ENCODE measurements at places on chromosomes 1 and 21.

DNA sequence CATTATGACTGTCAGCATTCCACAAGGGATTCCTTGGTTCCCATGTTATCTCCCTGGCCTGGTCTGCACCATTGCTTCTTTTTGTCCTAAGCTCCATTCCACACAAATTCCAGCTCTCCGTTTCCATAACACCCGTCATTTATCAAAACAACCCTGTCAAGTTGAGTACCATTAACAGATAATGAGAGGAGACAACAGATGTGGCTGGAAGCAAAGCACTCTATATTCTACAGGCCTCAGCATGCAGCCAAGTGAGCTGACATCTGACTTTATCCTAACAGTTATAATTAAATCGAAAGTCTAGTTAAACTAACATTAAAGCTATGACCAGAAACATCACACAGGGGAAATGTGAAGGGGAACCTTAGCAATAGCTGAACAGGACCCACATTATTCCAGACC, 110.4 kb downstream of the RERE start:
- peak; percentile 30 for DNase-seq

GRCh38 chr21:31501926-31502325, 157.6 kb upstream of the SOD1 start:
- DNase-seq, result no peak

- DNase-seq, result peak; percentile 84
Observed at GRCh38 chr1:23198373-23198772, 18.9 kb downstream of the HTR1D start.

DNA sequence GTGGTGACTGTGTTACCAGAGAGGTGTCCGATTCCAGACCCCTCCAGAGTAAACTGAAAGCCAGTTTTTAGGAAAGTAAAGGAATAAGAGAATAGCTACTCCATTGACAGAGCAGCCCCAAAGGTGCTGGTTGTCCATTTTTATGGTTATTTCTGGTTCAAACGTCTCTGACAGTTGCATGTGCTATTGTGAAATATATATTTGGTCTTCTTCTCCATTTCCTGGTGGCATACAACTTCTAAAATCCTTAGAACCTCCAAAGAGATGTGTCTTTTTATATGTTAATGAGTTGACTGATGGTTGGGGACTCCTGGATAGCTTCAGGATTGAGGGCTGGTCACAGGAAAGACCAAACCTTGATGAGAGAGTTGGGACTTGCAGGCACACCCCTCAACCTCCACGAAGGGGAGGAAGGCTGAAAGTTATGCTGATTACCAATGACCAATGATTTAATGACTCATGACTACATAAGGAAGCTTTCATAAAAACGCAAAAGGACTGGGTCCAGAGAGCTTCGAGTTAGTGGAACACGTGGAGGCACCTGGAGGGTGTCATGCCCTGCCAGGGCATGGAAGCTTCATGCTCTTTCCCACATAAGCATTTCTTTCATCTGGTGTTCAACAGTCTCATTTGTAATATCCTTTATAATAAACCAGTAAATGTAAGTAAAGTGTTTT, 100.7 kb downstream of the SLC16A1 start:
- no peak for DNase-seq

- no peak for DNase-seq
Observed at GRCh38 chr1:66282343-66282852, 251.6 kb upstream of the SGIP1 start.

- no peak for DNase-seq
Observed at GRCh38 chr21:31609081-31609480, 50.4 kb upstream of the SOD1 start.

DNA sequence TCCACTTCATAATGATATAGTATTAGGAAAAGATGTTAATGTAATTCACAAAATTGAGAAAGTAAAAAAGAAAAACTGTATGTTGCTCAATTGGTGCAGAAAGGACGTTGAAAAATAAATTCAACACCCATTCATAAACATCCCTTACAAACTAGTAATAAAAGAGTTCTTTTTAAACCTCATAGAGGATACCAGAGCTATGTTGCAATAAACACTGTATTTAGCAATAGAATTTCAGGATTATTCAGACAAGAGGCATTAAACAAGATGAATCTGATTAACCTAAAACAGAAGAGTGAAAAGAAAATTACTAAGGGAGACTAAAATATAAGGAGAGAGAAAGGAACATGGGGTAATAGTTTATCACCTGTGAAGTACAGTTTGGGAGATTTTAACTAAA, 154.8 kb downstream of the NTPCR start:
- DNase-seq, result no peak

- no peak for DNase-seq
Observed at GRCh38 chr1:198176179-198176578, 19.4 kb downstream of the NEK7 start.

- no peak for DNase-seq
Observed at GRCh38 chr21:33539616-33540015, 2.3 kb downstream of the GART start.

GRCh38 chr1:15974855-15975254, 1.0 kb downstream of the ZBTB17 start:
- DNase-seq, result no peak

- no peak for DNase-seq
Observed at GRCh38 chr1:33097137-33097611, 16.2 kb downstream of the AZIN2 start.

GRCh38 chr1:53449693-53450092, 9.5 kb upstream of the DMRTB1 start:
- DNase-seq, result no peak

- no peak for DNase-seq
Observed at GRCh38 chr1:94621802-94622201, 80.2 kb upstream of the F3 start.

GRCh38 chr1:20477348-20478056, 8.5 kb downstream of the CAMK2N1 start:
- no peak for DNase-seq
